ENCODE measurements at places on chromosomes 1 and 21.

GRCh38 chr1:173005196-173005864 is 45.4 kb downstream of the TNFSF18 start:
- DNase-seq: no peak

- no peak for DNase-seq
Observed at GRCh38 chr1:65001231-65001792, 35.0 kb upstream of the JAK1 start.

DNA sequence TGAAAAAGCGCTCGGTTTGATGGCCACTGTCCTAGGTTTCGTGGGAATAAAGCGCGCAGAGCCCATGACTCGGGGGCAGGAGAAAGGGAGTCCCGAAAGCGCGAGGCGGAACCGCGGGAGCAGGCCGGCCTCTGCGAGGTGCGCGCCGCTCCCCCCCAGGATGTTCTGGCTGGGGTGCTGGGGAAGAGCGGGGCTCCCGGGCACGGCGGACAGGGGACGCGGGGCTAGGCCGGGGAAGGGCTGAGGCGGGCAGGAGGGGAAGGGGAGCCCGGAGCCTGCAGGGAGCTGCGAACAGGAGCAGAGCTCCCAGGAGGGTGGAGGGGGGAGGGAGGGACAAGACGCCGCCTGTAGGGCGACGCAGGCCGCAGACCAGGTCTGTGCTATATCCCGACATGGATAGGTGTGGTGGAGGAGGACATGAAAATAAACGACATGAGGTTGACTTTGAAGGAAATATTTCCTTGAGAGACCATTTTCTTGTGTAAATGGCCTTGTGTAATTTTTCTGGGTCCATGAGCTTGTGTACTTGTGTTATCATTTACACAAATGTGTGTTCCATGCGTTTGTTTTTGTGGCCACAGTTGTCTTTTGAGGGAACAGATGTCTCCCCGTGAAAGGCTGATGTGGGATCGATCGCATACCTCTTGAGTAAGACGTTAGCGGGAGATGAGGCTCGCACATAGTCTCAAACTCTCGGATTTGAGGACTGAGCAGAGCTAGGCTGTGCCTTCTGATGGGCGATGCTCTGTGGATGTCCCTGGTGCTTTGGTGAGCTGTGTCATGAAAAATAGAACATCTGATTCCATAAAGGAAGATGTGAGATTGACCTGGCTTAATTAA is 1.3 kb downstream of the PCNT start:
- peak; percentile 52 for DNase-seq

DNA sequence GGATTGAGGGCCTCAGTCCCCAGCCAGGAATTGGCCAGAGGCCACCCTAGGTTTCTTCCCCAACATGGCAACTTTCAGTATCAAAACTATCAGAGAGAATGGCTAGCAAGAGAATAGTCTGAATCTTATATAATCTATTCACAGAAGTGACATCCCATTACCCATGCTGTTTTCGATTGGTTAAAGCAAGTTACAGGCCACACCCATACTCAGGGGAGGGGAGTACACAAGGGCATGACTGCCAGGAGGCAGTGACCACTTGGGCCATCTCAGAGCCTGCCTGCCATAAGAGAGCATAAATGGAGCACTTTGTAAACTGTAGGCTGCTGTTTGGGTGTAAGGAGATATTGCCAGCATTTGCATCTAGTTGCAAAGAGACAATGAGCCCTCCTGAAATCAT is 65.4 kb downstream of the FAM163A start:
- DNase-seq: no peak

GRCh38 chr1:187078321-187078720 is 249.6 kb downstream of the PLA2G4A start:
- DNase-seq: peak; percentile 53

- DNase-seq: peak; percentile 25
Observed at GRCh38 chr1:236774926-236775325, 20.2 kb upstream of the MTR start.

- DNase-seq: no peak
Observed at GRCh38 chr1:85629532-85629920, 49.0 kb downstream of the CCN1 start.

- no peak for DNase-seq
Observed at GRCh38 chr1:204225841-204226735, 12.3 kb upstream of the GOLT1A start.

DNA sequence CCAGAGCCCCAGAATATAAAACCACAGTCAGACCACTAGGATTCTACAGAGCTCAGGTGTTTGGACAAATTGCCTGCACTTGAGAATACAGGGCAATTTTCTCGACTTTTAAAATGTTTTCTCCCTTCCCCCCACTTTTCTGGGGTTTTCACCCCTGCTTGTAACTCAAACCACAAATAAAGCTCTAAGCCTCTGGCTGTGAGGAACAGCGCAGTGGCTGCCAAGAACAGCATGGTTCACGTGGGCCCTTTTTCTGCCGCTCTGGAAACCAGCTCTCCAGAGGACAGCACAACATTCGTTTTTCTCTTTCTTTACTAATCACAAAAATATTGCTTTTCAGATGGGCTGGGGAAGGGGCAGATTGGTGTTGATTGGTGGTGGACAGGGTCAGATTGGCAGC is 102.2 kb upstream of the JUN start:
- no peak for DNase-seq

DNA sequence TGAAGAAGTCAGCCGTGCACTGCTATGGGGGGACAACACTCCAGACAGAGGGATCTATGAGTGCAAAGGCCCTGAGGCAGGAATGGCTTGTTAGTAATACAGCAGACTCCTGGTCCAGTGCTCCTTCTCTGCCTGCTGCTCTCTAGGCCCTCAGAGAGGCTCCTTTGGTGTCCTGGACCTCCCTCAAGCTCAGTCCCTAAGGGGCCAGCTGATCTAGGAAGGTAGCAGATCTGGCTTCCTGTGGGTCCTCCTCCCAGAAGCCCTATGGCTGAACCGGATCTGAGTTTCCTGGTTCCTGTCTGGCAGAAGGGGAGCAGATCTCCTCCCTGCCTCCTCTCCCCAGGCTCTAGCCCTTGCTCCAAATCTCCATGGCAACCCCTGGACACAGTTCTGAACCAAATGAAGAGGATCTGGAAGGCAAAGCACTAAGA is at the start of gene LDLRAD2:
Gene LDLRAD2, plus strand, starts transcription at position 391 of the 431 bp plus-strand sequence. CDS start 187 bp downstream, outside the sequence.
- DNase-seq: no peak

GRCh38 chr1:54377040-54377691 is 29.0 kb downstream of the SSBP3 start:
- no peak for DNase-seq

GRCh38 chr1:230191855-230192254 is 124.8 kb downstream of the GALNT2 start:
- DNase-seq: no peak

DNA sequence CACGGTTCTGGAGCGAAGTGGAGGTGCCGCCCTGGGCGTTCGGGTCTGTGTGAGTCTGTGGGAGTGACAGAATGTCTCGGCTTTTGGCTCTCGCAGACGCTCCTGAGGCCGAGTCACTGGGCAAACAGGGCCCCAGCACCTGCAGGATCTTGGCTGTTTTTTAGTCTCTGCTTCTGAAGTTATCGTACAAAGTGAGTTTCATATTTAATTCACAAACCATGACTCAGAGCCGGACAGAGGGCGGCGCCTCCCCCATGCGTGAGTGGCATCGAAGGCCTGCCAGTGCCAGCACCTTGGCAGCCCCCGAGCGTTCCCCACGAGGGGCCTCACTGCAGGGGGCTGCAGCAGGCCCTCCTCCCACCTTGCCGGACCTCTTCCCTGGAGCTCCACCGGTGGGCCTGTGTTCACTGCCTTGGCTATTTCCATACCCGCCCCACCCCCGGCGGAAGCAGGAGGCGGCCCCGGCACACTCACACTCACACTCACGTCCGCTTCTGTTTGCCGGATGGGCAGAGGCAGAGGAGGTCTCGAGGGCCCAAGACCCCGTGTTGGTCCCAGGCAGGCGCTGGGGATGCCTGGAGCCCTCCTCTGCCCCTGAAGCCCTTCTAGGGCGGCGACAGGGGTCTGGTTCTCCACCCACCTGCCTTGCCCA is 56.3 kb downstream of the MORN1 start:
- no peak for DNase-seq
